SHP77 (cell line): ENCODE measurements at places on chromosomes 4 and X.

DNA sequence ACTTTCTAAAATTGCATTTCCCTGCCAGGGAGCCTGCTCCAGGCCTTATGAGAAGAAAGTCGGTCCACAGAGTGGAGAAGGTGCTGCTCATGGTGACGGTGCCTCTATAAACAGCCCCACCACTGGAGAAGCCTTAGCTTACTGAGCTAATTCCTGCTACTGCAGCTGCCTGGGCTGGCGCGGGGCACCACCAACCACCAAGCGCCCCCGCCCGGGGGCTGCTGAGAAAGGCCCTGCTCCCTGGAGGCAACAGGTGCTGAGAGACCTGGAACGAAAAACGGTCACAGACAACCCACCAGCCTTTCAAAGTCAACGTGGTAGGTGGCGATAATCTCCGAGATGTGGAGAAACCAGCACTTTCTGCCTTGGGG lies 2.9 kb downstream of the HCFC1 start:
- peak; percentile 4 for DNase-seq

GRCh38 chr4:3475041-3475712 lies 12.1 kb downstream of the DOK7 start:
- no peak for DNase-seq

DNA sequence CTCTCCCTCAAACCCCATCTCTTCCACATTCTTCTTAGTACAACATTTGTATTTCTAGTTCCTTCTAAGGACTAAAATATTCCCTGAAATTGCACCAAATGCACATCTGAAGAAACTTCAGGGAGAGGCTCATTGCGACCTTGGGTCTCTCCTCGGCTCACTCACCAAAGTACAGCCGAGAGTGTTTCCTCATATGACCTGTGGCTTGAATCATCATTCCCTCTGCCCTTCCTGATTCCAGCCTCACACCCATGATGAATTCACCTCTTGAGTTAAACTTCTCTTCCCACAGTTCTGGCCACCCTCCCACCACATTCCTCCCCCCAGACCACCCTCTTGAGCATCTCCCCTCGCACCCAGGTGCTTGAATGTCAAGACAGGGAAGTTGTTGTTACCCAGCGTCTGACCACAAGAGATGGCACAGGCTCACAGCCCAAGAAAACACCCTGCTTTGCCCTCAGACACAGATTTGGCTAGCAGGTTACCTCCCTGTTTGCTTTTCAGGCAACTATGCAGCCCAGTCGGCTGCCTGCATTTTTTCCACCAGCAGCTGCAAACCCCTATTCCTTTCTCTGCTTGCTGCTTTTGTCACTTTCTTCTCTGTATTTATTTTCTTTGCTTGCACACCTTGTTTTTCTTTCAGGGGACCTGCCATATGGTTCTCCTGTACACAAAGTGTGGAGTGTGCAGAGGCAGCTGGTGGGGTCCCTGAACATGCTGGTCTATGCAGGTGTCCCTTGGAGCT lies 214.8 kb downstream of the SPATA18 start:
- peak; percentile 77 for DNase-seq

DNA sequence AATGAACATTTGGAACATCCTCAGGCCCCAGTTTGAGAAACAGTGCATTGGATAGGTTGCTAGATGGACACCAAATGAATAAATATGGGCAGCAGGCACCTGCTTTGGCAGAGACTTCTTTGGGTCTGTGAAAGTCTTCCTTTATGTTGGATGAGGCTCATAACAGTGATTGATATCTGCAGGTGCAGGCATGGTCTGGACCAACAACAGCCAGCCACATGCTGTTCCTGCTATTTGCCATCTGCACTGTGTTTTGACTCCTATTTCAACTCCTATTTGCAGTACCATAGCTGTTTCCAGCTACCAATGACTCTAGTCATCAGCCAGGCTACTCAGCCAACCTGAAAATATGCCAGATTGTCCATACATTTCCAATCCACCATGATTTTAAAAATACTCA lies 60.9 kb downstream of the ANAPC4 start:
- peak; percentile 19 for DNase-seq

- DNase-seq: no peak
These were observed 48.7 kb upstream of the FGF16 start for GRCh38 chrX:77398330-77398954.

DNA sequence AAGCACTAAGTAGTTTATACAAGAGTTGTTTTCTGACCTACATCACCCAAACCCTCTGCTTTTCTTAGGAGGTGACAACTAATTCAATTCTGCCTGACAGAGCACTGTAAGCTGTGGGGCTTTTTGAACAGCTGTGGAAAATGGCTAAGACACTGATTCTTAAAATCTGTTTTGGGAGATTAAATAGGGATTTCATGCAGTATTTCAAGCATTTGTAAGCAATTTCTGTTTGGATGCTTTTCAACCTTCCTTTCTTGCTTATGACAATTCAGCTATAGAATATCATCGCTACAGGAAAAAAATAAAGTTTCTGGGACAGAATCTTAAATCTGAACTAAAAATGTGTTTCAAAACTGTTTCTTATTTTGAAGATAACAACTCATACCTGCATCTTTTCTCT lies 459.5 kb downstream of the RAPGEF2 start:
- no peak for DNase-seq

DNA sequence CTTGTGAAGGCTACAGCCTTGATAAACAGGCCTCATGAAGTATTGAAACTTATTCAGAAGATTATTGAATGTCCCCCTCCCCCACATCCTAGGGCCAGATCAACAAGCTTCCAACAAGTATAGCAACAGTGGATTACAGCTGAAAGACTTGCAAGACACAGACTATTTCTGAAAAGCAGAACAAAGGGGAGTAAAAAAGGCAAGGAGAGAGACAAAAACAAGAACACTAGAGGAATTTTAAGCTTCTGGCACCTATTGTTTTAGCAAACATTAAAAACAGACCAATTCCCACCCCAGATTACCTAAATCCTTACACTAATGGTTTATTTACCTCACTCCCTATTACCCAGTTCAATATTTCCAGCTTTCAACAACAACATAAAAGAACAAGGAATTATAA lies 446.3 kb upstream of the FSTL5 start:
- DNase-seq: no peak

DNA sequence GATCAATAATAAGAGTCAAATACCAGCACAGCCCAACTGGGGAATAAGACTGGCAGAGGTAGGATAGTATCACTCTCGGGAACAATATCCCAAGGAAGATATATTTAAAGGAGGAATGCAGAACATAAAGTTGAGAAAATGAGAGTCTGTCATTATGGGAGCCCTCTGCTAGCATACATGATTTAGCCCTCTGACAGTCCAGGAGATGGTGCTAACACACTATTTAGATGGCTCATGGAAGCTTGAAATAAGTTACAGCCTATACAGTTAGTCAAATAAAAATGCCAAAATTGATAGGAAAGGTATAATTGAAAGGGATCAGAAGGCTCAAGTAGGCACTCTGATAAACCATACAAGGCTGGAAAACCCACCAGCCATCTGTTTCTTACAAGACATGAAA lies 201.0 kb upstream of the NEIL3 start:
- DNase-seq: no peak

DNA sequence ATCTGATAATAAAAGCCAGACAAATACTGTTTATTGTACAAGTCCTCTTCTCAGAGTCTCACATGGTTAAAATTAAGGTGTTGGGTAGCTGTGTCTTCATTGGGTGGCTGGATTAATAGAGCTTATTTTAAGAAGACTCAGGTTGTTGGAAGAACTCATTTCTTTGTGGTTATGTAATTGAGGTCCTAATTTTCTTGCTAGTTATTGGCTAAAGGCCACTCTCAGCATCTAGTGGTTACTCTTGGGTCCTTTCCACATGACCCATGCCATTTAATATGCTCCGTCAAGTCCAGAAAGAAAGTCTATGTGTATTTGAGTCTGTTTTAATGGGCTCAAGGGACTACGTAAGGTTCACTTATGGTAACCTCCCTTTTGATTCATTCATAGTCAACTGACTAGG lies 1668.6 kb upstream of the AGA start:
- DNase-seq: no peak

- no peak for DNase-seq
These were observed 34.7 kb downstream of the DLG3 start for GRCh38 chrX:70479247-70479921.

GRCh38 chr4:164935363-164935762 lies 42.1 kb downstream of the TRIM61 start:
- peak; percentile 34 for DNase-seq

DNA sequence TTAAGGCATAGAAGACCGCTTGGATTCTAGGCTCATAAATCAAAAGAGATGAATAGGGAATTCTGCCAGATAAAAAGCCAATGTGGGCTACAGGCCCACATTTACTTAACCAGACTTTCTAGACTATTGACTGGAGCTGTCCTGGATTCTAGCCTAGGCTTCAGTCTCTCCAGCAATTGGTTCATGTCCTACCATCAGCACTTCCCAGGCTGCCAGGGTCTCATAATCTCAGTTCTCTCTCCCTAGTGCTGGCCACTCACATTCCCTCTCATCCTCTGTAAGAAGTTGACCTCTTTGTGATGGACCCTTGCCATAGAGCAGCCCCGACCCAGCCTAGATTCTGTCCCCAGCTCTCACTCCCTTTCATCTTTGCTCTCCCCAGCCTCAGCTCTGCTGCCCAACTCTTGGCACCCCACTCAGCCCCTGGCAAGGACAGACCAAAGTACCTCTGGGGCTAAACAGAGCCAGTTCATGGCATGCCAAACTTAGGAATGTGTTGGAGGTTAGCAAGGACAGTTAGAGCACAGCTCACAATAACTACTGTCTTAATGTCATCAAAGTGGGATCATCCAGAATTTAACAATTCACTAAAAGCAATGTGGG lies 396.2 kb downstream of the INPP4B start:
- DNase-seq: no peak

- DNase-seq: no peak
These were observed 114.1 kb upstream of the STX18 start for GRCh38 chr4:4655901-4656300.

DNA sequence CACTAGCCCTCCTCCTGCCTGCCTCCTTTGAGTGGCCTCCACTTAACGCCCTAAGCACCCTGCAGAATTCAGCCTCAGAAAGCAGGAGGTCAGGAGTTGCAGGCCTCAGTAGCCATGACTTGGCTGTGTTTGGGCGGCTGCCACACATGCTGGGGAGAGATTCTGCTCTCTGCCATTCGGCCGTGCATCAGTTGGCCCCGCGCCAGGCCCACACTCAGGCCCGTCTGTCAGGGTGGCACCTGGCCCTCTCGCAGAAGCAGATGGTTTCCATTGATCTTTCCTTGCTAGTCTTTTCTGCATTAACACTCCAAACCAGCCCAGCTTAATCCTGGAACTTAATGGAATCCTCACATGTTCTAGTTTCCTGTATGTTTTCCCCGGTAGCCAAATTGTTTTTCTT lies 30.7 kb upstream of the ATP6AP2 start:
- DNase-seq: peak; percentile 70

GRCh38 chr4:3219761-3220475 lies 29.0 kb upstream of the MSANTD1 start:
- DNase-seq: no peak

GRCh38 chrX:45050558-45050957 lies 150.1 kb downstream of the DIPK2B start:
- no peak for DNase-seq

- DNase-seq: no peak
These were observed 121.7 kb downstream of the AFAP1 start for GRCh38 chr4:7817877-7818398.

GRCh38 chr4:5940470-5941203 lies 47.8 kb upstream of the CRMP1 start:
- DNase-seq: peak; percentile 76

- DNase-seq: no peak
These were observed 255.3 kb downstream of the RAPGEF2 start for GRCh38 chr4:159358226-159358625.

DNA sequence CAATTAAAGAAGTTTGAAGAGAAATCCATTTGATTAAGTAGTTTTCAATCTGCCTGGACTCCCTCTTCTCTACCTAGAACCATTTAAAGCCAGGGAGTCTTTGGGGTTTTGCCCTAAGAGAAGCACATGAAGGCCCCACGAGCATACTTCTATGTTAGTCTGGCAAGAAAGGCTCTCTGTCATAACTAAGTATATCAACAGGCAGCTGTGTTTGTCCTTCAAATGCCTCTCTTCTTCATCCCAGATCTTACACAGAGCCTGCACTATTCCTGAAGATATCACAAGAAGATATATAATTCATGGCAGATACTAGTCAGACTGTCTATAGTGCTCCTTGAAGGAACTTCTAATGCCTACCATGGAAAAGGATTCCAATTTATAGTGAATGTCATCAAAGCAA lies 206.2 kb downstream of the PRDM5 start:
- DNase-seq: no peak

- DNase-seq: no peak
These were observed 125.0 kb downstream of the ARHGAP6 start for GRCh38 chrX:11540532-11541377.

- no peak for DNase-seq
These were observed 64.7 kb downstream of the ANTXR2 start for GRCh38 chr4:80008351-80008750.

DNA sequence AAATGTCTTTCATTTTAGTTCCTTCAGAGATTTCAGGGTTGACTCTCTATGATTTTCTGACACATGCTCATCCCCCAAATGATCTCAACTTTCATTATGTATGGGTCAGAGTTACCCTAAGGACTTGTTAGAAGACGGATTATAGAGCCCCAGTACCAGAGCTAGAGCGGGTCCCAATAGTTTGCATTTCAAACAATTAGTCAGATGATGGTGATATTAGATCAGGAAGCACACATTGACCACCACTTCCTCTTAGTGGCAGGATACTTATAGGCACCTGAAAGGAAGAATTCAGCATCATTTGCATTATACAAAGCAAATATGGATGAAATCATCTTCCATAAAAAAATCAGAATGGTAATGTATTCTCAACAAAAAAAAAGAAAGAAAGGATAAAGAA lies 106.1 kb downstream of the GALNTL6 start:
- no peak for DNase-seq

DNA sequence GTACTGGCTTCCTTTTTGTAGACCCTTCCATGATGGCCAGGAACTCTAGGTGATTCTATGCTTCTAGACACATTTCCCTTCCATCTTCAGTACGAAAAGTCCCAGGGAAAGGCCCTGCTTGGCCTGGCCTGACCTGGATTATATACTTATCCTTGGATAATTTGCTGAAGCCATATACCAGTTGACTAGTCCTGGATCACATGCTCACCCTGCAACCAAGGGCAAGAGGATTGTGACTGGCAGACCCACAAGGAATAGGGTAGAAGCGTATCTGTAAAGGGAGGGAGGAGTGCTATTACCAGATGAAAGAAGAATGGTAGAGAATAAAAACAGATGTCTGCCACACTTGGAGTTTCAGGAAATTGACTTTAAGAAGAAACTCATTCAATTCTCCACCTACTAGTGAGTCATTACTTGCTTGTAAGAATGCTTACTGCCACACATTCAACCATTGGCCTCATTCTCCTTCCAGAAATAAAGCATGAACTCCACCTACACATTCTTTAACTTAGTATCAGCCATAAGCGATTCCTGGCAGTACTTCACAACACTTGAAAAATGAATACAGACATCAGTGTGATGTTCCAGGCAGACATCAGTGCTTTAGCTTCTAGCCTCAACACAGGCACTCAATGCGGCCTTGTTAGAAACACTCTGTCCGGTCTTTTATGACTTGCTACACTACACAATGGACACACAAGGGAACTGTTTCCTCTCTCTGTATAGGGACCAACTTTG lies 141.8 kb downstream of the CBR4 start:
- no peak for DNase-seq
